ENCODE measurements at places on chromosomes 11 and 22.

- no peak for DNase-seq
These were observed 39.1 kb upstream of the SMIM38 start for GRCh38 chr11:69116671-69117070.

DNA sequence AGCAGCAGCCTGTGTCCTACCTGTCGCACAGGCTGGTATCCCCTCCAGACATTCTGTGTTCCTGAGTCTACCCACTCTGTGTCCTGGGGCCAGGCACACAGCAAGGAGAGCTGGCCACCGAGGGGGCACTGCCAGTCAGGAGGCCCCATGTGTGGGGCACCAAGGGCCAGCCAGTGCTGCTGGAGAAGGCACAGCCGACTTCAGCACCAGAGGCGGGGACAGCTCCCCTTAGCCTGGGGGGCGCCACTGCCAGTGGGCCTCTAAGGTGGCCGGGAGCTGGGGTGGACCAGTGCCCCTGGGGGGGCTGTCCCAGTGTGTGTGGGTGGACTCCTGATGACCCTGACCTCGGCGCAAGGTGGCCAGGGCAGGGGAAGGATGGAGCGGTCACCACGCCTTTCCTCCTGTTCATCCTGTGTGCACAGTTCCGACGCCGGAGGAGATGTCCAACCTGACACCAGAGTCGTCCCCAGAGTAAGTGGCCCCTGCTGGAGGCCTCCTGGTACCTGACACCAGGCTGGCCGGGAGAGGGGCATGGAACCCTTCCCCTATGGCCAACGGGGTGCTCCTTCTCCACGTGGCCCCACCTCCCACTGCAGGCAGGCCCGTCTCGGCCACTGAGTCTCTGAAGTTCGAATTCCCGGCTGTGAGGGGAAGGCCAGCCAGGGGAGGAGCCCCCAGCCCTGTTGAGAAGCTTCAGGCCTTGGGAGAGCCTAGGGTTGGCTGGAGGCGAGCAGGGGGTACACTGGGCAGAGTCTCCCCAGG is 35.4 kb downstream of the MOB2 start:
- DNase-seq: no peak

DNA sequence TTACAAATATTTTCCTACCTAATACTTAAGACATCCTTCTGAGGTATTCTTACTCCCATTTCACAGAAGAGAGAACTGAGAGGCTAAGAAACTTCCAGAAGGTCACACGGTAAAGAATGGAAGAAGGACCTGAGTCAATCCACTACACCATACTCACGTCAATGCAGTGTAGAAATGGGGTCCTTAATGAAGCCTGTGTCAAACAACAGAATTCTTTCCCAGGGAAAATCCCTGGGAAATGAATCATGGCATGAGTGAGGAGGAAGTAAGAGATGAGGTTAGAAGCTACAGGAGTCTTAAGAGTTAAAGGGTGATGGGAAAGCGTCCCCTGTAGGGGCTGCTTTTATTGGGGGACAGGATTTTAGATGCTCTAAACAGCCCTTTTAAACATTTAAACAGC is 147.9 kb downstream of the C11orf91 start:
- DNase-seq: no peak

GRCh38 chr22:50260801-50261614 is 475 bp downstream of the MAPK12 start:
- DNase-seq: peak; percentile 56

GRCh38 chr11:106959800-106960199 is 58.5 kb downstream of the GUCY1A2 start:
- no peak for DNase-seq

DNA sequence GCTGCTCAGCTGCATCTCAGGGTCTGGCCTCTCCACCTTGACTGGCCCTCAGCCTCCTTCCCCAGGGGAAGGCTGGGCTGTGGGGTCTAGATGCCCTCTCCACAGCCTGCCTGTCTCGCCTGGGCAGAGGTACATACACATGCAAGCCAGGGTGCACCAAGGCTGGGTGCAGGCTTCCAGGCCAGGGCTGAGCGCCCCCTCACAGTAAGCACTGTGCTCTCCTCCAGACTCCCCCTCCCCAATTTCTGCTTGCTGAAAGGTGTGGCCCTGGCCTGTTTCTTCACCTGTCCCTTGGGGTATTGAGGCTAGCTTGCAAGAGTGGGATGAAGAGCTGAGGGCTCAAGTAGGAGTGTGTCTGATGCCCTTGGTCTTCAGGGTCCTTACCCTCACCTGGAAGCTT is 22.5 kb downstream of the RELT start:
- no peak for DNase-seq

DNA sequence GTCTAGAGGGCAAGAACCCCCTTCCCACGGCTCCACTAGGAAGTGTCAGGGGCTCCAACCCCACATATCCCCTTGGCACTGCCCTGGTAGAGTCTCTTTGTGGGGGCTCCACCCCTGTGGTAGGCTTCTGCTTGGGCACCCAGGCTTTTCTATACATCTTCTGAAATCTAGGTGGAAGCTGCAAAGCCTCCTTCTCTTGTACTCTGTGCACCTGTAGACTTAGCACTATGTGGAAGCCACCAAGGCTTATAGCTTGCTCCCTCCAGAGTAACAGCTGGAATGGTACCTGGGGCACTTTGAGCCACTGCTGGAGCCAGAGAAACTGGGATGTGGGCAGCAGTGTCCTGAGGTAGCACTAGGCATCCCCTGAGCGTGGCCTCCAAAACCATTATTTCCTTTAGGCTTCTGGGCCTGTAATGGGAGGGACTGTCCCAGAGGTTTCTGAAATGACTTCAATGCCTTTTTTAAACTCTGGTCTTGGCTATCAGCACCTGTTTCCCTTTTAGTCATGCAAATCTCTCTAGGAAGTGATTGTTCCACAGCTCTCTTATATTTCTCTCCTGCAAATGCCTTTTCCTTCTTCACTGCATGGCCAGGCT is 68.4 kb downstream of the TRAF6 start:
- DNase-seq: peak; percentile 26

GRCh38 chr11:33690290-33691065 is 10.1 kb downstream of the C11orf91 start:
- DNase-seq: peak; percentile 32

DNA sequence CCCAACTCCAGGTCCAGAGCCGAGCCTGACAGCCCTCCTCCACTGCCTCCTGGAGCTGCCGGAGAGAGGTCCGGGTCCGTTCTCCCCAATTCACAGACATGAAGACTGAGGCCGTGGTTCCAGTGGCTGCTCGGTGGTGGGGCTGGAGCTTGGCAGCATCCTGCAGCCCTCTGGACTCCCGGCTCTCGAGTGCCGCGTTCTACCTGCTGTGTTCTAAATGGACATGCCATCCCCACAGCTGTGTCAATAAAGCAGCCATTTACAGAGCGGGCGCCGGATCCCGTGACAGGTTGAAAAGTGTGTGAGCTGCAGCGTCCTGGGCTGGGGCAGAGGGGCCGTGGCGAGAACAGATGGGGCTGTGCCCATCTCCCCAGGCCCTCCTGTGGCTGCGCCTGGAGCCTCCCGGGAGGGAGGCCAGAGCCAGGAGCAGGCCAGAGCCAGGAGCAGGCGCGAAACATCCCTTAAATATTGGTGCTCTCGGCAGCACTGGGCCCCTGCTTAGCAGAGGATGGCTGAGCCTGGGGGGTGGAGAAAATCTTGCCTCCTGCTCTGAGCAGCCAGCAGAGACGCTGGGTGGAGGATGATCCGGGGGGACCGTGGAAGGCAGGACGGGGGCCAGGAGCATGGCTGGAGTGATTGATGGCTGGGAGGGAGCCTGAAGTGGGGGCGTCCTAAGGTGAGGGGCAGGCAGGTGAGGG is 46.2 kb downstream of the FLRT1 start:
- DNase-seq: no peak

GRCh38 chr11:86149792-86150191 is 80.9 kb upstream of the PICALM start:
- no peak for DNase-seq

- peak; percentile 55 for DNase-seq
These were observed 17.4 kb upstream of the PRAME start for GRCh38 chr22:22576244-22576988.

Measured in activated CD4-positive, alpha-beta T cell treated with anti-CD3 and anti-CD28 coated beads, Interleukin-2, amount 50 U/mL, for 48 hours (primary cell).